ENCODE measurements at places on chromosomes 4 and X.

- no peak for DNase-seq
Measured at GRCh38 chr4:114178392-114178791, 198.9 kb upstream of the ARSJ start.

GRCh38 chrX:9955506-9955905 lies 11.7 kb upstream of the CLDN34 start:
- no peak for DNase-seq

DNA sequence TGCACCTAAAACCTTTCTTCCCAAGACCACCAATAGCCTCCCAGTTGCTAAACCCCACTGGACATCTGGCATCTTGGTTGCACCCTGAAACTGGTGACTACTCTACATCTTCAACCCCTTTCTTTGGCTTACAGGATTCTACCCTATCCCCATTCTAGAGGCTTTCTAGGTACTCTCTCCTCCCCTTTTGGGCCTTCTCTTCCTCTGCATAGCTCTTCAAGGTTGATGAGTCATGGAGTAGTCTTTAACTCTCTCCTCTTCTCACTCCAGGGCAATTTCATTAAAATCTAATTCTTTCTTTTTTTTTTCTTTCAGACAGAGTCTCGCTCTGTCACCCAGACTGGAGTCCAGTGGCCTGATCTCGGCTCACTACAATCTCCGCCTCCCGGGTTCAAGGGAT lies 16.8 kb downstream of the APOO start:
- no peak for DNase-seq

DNA sequence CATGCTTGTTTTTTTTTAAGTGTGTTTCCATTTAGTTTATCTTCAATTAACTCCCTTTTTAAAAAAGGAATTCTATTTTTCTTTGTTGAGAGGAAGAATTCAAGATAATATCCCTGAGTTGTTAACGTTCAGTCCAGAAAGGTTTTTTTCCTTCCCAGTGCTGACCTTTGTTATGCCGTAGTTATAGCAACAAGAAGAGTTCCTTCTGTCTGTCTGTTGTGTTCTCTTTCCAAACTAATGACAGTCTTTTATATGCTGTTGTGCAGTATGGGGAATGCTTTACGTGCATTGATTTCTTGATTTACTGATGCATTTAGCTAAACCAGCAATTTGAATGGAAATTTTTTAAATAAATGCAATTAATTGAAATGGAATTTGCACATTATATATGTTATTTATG lies 6.6 kb upstream of the CXXC4 start:
- no peak for DNase-seq

GRCh38 chr4:145934434-145935047 lies 4.1 kb downstream of the ZNF827 start:
- DNase-seq: no peak

DNA sequence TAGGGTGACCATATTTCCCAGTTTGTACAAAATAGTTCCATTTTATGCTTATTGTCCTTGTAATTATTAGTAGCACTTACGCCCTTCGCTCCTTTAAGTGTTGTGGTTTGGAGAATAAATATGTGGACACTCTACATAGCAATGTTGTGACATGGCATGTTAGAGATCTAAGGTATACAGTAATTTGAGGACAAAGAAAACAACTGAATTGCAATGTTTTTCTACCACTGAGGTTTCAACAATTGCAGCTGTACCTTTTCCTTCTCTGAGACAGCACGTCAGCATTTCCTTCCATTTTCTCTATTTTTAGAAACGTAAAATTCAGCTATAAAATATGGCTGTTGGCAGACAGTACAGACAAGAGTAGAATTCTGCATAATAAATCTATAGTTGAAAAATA lies 323.1 kb downstream of the MAPK10 start:
- no peak for DNase-seq

DNA sequence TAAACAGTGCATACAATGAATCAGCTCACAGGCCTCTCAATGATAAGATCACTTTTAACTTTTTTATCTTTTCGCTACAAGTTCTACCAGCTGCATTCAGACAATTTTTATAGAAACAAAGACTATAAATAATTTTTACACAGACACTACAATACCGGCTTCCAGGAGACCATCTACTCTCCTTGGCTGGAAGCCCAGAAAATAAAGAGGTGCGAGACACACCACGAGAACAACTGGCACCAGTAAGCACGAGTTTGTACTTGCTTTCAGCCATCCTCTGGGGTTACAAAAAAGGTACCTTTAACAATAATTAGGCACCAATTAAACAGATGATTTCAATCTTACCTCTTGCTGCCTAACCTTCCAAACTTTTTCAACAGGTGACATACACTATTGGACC lies 11.2 kb upstream of the PRDX4 start:
- DNase-seq: no peak

DNA sequence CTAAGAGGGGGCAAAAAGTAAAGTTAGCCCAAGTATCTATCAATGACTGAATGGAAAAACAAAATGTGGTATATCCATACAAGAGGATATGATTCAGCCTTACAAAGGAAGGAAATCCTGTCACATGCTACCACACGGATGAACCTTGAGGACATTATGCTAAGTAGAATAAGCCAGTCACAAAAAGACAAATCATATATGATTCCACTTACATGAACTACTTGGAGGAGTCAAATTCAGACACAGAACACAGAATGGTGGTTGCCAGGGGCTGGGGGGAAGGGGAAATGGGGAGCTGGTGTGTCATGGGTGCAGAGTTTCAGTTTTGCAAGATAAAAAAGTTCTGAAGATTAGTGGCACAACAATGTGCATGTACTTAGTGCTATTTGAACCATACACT lies 101.8 kb downstream of the SH3KBP1 start:
- no peak for DNase-seq

DNA sequence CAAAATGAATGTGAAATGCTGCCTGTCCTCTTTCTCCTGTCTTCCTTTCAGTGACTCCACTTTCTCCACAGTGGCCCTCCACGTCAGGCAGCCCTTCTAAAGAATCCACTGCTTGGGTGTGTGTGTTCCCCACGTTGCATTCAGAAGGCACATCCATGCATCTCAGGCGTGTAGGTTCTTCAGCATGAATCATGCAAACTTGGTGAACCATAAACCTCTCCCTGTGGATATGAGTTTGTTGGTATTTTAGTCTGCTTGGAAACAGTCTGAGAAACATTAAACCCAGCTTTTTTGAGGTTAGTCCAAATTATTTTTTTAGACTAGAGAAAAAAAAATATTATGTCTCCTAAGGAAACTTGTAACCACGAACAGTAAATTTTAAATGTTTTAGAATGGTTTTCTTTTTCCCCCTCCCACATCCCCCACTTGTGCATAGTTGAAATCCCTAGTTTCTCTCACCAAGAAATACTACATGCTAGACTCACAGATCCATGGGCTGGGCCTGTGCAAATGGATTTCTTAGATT lies 251.6 kb downstream of the CBR4 start:
- no peak for DNase-seq

DNA sequence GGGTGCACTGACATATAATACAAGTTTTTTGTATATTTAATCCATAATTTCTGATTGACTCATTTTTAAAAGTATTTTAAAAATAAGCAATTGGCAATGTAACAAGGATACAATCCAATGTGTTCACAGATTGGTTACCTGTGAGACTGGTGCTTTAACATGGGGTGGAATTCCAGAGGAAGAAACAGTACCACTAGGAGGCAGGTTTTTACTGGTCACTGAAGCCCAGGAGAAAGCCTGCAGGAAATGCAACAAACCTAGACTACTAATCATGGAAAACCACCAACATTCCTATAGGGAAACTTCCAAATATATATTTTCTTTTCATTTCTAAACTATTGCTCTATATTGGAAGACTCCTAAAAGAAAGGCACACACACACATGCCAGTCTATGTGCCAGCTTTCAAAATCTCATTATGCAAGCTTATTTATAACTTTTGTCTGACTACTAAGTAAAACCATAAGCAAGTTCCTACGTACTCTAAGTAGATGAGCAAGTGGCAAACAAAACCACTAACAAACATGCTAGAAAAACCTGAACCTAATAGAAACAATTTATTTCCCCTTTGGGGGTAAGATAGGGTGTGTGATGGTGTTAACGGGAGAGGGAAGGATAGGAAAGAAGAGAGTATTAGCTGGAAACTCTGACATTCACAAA lies 19.2 kb downstream of the G3BP2 start:
- no peak for DNase-seq

- DNase-seq: no peak
Measured at GRCh38 chr4:4541040-4541631, 712 bp downstream of the STX18 start.

- DNase-seq: no peak
Measured at GRCh38 chr4:36183232-36183631, 61.1 kb downstream of the ARAP2 start.

DNA sequence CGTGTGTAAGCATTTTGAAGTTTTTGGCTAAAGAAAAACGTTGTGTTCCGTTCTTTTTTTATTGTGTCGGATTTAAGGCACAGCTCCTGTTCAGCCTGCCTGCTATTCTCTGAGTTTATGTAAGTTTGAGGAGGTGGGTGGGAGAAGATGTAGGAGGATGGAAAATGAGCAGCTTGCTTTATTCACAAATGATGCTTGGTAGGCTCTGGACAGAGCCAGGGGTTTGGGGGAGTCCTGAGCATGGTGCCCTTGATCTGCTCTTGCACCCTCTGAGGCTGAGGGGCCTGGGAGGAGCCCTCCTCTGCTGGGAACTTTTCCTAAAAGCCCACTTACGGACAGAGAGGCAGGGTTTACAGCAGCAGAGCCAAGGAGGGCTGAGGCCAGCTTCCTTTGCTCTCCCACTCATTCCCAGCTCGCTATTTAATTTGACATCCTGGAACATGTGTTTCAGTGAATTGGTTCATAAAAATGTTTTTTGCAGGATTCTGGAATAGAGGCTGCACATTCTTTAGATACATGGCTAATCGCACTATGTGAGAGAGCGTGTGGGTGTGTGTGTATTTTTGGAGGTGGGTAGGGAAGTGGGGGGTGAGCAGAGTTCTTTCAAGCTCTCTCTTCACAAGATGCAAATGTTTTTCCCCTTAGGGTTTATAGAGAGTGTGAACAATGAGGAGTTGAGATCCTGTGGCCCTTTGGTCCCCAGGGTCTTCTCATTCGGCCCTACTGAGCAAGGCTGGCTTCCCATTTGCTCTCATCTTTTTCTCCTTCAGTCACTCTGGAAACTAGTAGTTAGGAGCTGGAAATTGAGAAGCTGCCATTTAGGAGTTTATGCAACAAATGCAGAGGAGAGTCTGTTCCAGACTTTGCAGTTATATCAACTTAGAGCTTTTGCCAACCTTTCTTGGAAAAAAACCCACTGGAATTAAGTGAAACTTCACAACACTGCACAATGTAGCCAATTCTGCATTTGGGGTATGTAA lies 32.1 kb downstream of the TMEM131L start:
- no peak for DNase-seq

DNA sequence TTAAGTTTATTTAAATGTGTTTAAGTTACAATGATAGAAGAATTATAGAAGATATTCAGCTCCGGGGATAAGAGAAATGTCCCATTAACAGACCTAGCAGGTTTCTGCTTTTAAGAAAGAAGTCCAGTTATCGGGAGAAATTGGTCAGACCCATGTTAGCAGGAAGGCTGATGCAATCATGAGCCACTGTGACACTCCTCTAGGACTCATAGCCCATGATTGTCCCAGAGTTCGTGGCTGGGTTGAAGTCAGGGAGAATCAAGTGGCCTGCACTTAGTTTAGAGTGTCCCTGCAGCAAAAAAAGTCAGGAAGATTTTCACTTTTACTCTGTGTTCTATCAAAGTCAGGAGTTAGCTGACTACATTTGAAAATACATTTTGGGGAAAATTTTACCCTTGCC lies 72.0 kb downstream of the TMEM144 start:
- DNase-seq: no peak

DNA sequence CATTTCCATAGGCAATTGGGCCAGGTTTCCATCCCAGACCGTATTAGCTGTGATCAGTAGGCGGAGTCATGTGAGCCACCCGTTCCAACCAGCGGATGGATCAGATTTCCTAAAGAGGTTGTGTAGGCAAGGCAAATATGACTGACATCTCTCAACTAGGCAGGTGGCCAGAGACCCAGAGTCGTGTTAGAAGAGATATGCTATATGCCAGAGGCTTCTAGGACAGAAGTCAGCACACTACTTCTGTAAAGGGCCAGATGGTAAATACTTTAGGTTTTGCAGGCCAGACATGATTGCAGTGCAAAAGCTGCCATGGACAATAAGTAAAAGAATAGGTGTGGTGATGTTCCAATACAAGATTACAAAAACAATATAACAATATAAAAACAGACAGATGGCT lies 788.4 kb downstream of the RPA4 start:
- DNase-seq: no peak

- DNase-seq: no peak
Measured at GRCh38 chrX:13087322-13088155, 43.1 kb upstream of the FAM9C start.

- DNase-seq: no peak
Measured at GRCh38 chrX:6460893-6461490, 73.9 kb downstream of the VCX3A start.

GRCh38 chrX:155086202-155086840 lies 15.0 kb downstream of the BRCC3 start:
- DNase-seq: peak; percentile 13

- no peak for DNase-seq
Measured at GRCh38 chrX:21748235-21748634, 9.7 kb downstream of the SMPX start.

- DNase-seq: no peak
Measured at GRCh38 chr4:98643755-98644154, 14.7 kb downstream of the TSPAN5 start.

DNA sequence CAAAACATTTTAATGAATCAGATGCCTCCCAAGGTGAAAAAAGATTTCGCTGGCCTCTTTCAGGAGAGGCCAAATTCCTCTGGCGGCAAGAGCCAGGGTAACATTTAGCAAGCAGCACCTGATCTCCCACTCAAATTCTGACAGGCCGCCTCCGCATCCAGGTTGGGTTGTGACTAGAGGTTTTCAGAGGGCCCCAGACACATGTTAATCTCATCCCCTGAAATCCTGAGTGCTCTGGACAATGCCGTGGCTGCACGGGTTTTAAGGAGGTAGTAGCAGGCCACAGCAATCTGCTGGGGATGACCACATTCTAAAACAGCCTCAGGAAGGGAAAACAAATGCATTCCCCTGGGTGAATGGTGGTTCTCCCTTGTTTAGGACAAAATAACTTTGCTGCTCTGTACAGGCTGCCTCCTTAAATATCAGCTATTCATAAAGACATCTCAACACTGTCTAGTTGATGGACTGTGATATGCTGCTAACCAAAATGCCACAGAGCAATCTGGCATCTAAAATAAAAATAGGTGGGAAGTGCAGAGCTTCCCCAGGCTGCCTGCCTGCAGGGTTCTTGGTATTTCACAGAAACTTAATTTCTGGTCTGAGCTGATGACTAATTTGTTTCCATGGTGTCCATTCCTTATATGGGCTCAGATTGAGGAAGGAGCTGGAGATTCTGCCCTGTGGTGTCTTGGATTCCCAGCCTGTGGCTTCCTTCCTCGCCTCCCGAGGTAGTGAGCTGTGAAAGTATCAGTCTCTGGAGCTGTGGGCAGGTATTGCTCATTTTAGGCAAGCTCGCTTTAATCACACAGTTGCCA lies 202.0 kb downstream of the DCLK2 start:
- DNase-seq: no peak

- DNase-seq: no peak
Measured at GRCh38 chr4:163233321-163233720, 66.6 kb upstream of the NAF1 start.

All from central memory CD8-positive, alpha-beta T cell (primary cell).